ENCODE measurements at places on chromosomes 6 and 20.

DNA sequence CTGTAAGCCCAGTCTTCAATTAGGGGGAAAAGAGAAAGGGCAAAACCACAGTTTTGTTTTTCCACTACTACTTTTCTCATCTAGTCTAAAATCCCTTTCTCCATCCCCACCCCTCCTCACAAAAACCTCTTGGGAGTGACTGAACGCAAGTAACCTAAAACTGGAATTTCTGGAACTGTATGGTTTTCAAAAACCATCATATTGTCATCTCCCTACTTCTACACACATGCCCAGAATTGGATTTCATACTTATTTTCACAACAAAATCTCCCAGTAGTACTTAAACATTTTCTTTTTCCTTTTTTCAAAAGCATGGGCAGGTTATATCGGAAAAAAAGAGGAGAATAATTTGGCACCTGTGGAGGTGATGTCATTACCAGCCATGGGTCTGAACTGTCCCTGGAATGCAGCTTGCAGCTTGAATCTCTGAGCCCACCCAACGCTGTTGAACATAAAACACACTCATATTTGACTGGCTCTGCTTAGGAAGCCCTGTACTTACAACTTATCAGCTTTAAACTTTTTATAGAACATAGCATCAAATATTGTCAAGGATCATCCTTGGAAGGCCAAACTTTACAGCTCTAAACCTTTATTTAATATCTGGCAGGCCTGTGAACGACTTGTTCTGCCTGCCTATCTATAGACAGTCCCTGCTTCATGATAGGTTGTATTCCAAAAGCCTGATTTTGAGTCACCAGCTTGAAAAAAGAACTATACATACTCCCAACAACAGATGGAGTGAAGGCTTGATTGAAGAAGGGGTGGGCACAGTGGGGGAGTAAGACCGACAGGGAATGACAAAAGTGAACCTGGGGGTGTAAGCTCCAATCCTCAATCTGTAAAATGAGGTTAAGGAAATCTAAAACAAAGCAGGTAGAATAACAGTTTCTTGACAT, 59.3 kb downstream of the EPB41L2 start:
- DNase-seq: no peak

DNA sequence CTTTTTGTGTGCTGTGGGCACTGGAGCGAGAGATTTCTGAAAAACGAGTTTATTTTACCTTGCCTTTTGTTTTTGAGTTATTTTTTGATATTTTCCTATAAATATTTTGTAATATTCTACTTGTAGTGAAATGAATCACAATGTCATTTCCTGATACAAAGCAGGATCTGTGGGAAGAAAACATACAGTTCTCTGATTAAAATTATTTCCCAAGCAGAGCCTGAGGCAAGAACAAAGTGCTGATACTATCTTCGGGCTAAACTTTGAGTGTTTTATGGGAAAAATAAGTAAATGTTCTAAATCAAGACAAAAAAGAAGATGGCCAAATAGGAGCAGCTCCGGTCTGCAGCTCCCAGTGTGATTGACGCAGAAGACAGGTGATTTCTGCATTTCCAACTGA, 33.7 kb upstream of the ELOVL5 start:
- no peak for DNase-seq

DNA sequence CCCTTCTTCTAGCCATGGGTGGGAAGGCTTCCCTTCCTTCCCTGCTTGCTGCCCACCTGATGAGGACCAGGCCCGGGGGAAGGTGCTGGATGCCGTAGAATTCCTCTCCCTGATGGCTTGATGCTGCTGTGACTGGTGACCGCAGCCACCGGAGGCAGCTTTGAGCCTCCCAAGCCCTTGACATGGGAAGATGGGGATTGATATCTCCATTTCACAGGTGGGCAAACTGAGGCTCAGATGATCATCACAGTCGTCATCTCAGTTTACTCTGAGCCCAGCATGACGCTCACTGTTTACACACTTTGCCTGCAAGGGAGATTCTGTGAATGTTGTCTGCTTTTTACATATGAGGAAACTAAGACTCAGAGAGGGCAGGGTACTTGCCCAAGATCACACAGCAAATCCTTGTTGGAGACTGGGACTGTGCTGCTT, 43.9 kb downstream of the SRC start:
- no peak for DNase-seq

DNA sequence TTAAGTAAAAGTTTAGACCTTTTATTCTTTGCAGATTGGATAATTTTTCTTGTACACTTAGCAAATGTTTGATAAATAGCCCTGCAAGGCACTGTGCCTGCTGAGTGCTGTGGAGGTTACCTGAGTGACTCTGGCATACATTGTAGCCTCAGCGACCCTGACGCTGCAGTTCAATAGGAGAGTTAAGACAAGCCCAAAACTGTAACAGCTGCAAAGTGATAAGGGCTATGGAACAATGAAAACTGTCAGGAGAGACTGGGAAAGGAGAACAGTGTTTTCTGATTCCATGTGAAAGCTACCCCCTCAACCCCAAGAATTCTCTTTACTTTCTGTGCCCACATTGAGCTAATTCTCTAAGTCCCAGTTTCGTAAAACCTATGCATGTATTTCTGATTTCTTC, 22.2 kb downstream of the HIVEP1 start:
- DNase-seq: no peak

GRCh38 chr6:152648105-152648504, 10.9 kb upstream of the SYNE1 start:
- no peak for DNase-seq

GRCh38 chr6:130558131-130558530, 192.3 kb downstream of the TMEM200A start:
- DNase-seq: no peak

- no peak for DNase-seq
Observed at GRCh38 chr20:5793916-5794315, 43.7 kb downstream of the SHLD1 start.

DNA sequence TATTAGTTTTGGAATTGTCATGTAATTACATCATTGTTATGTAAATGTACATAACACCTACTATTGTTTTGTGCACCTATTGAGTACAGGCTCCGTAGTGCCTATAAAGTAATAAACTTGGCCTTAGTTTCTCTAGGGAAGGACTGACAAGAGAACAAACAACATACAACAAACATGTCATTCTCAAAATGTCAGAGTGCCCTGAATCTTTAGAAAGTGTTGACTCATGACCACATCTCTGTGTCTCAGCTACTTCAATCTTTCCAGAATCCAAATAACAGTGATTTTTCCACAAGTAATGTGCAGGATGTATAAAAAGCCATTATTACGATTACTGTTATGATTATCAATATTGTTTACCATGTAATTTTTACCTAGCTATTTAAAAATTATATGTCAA, 17.2 kb downstream of the LAMP5 start:
- no peak for DNase-seq

GRCh38 chr20:60167812-60168211, 209.6 kb downstream of the CDH26 start:
- no peak for DNase-seq

GRCh38 chr20:38147751-38148150, 17.3 kb downstream of the TGM2 start:
- DNase-seq: no peak

- no peak for DNase-seq
Observed at GRCh38 chr6:142706210-142706609, 238.8 kb downstream of the HIVEP2 start.

- DNase-seq: no peak
Observed at GRCh38 chr6:132053511-132053910, 102.3 kb upstream of the CCN2 start.

- DNase-seq: no peak
Observed at GRCh38 chr20:64258071-64258823, 2.7 kb downstream of the PCMTD2 start.

- DNase-seq: no peak
Observed at GRCh38 chr6:144395014-144395413, 109.9 kb downstream of the UTRN start.

GRCh38 chr6:20096536-20096935, 115.7 kb downstream of the MBOAT1 start:
- DNase-seq: no peak

DNA sequence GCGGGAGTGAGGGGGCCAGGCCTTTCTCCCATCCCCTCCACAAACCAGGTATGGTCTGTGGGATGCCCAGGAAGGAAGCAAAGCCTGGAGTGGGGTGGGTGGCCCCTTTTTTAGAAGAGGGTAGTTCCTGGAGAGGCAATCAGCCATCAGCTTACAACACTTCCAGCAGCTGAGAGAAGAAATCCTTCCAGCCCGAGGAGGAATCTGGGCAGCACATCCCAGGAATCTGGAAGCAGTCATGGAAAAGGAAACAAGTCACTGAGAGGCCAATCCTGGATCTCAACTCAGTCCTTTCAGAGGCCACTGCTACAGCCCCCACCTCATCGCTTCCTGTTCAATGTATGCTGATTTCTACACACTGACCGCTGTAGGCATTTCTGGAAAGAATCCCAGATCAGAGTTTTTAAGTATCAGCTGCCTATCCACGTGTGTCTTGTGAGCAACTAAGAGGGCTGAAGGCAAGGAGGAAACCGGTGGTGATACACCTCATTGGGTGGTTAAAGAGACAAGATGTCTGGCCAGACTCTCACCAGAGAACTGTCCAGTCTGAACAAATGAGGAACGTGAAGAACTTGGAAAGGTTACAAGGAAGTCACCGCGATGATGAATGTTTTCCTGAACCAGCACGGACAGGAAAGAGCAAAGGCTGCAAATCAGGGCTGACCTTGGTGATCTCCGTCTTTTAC, 92.9 kb upstream of the SHLD1 start:
- DNase-seq: no peak

GRCh38 chr6:131225127-131225526, 89.9 kb downstream of the AKAP7 start:
- no peak for DNase-seq

- DNase-seq: no peak
Observed at GRCh38 chr20:40238511-40238910, 450.5 kb downstream of the MAFB start.

- no peak for DNase-seq
Observed at GRCh38 chr6:130610303-130610702, 216.9 kb upstream of the SMLR1 start.

DNA sequence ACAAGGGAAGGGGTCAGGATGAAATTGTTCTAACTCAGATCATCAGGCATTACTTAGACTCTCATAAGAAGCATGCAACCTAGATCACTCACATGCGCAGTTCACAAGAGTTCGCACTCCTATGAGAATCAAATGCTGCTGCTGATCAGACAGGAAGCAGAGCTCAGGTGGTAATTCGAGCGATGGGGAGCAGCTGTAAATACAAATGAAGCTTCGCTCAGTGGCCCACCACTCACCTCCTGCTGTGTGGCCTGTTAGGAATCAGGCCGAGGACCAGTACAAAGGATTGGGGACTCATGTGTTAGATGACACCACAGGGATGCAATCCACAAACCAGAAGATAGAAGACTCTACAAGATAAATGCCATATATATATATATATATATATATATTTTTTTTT, 31.5 kb upstream of the TOP1 start:
- no peak for DNase-seq

DNA sequence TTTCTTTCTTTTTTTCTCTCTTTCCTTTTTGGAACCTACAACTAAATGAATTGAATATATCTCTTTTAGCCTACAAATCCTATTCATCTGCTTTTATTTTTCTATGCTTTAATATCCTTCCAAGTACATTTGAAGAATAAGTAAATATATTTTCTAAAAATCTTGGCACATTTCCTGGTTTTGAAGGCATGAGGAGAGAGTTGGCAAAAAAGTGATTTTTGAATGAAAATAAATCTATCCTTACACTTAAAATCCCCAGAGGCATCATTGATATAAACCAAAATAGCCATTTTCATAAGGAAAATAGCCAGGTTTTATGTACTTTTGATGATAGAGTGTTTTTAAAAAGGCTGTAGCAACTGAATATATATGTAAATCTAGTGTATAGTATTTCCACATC, 69.0 kb downstream of the SAMD5 start:
- DNase-seq: no peak

DNA sequence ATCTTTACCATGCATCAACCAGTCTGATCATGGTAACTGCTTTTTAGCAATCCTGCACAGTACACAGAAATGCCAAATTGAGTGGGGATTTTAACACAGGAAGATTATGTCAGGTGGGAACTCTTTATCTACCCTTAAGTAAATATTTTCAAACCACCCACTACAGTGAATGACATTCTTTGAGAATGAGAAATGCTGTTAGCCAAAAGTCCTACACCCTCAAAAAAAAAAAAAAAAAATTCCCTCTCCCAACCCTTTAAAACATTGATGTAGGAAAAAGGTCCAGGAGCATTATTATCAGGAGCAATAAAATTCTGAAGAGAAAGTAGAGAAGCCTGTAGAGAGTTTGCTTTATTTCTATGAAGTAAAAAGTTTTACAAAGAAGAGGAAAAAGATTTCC, 307.2 kb upstream of the THEMIS start:
- DNase-seq: no peak

DNA sequence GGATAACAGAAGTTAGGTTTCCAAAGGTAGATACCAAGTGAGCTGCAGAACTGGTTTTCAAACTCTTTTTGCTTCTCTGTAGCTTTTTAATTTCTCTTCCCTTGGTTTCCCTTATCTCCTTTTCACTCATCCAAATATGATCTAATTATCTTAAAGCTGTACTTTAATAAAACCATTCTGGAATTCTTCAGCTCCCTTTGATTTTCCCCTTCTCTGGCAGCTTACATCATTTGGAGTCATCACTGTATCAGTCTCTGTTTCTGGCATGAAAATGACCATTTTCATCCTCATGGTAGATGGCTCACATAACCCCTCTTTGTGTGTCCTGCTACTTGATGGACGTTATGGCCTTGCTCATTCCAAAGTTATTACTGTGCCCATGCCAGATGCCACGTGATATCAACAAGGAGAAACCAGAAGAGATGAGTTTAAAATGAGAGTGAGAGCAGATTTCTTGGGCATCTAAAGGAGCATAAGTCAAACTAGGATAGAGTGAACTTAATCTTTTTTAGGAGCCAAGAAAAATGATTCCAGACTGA, 620.2 kb downstream of the QKI start:
- no peak for DNase-seq

DNA sequence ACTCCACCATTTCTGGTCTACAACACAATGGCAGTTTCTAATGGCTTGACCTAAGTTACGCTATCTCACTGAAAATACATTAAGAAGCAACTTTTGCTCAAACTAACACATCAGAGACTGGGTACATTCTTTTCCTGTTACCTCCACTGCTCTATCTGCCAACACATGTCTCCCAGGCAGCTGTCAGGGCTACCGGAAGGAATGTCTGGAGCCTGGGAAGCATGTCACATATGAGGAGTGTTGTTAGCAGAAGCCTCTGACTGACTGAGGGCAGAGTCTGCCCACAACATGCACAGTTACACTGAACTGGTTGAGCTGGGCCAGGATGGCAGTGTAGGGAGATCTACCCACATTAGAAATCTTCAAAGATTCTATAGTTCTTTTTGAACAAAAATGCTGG, 264.5 kb downstream of the KIF16B start:
- no peak for DNase-seq

- DNase-seq: no peak
Observed at GRCh38 chr6:24329451-24329850, 28.4 kb downstream of the DCDC2 start.

- no peak for DNase-seq
Observed at GRCh38 chr20:4369798-4370124, 351.9 kb upstream of the PRND start.

GRCh38 chr6:129592516-129593232, 117.3 kb downstream of the ARHGAP18 start:
- DNase-seq: no peak

- DNase-seq: no peak
Observed at GRCh38 chr6:110410511-110410910, 4.9 kb downstream of the DDO start.

- no peak for DNase-seq
Observed at GRCh38 chr6:163720005-163720404, 305.5 kb downstream of the QKI start.

All from stimulated activated CD4-positive, alpha-beta T cell treated with anti-CD3 and anti-CD28 coated beads, Interleukin-2, amount 100 ng/mL, for 4 hours (primary cell).